ENCODE measurements at places on chromosomes 11 and 22. TPM values are rescaled to one million over a fixed set of nuclear protein-coding genes. Genes with fewer than 3 reads are reported as not detected.
A peak's percentile ranks its signal among the peaks of the same experiment; 100 is the strongest.

DNA sequence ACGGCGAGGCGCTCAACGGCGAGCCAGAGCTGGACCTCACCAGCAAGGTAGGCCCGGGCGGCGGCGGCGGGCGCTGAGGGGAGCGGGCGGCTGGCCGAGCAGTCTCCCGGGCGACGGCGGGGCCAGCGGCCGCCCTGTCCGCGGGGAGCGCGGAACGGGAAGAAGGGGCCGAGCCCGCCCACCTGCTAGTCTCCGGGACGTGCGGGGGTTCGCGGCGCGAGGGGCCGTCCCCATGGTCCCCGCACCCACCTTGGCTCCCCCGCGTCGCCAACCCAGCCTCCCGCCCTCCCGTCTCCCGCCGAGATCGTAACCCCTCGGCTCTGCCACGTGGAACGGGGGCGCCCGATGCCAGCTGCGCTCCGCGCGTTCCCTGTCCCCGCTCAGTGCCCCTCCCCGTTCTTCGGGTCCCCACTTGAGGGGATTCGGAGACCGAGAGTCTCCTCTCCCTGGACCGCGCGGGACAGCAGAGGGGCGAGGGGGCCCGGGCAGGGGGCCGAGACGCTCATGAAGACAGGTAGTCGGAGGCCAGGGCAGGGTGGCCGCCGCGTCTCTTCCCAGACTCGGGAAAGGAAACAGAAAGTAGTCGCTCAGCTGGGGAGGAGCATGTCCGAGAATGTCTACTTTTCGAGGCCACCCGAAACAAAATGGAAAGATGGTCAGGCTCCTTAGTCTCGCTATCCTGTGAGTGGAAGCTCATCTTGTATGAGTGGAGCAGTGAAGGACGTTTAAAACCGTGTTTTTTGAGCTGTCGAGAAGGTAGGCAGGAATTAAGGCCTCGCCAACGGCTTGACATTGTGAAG, 557 bp downstream of the GTPBP1 start:
- no peaks in the 10 kb centered on the region for H3K36me3 ChIP-seq
- H3K4me3 ChIP-seq: peak overlapping the region; percentile 99
- no peaks in the 10 kb centered on the region for H3K27me3 ChIP-seq
- H3K27ac ChIP-seq: peak overlapping the region; percentile 98
- peaks cover 11% of the 10 kb centered on the region for H3K4me1 ChIP-seq

GRCh38 chr11:44750551-44751465, 24.0 kb downstream of the TSPAN18 start:
- H3K4me3 ChIP-seq: no peak overlapping the region
- no peaks in the 10 kb centered on the region for H3K27me3 ChIP-seq
- no peak overlapping the region for H3K27ac ChIP-seq
- DNase-seq: no peak
- no peaks in the 10 kb centered on the region for H3K36me3 ChIP-seq
- no peaks in the 10 kb centered on the region for H3K4me1 ChIP-seq

DNA sequence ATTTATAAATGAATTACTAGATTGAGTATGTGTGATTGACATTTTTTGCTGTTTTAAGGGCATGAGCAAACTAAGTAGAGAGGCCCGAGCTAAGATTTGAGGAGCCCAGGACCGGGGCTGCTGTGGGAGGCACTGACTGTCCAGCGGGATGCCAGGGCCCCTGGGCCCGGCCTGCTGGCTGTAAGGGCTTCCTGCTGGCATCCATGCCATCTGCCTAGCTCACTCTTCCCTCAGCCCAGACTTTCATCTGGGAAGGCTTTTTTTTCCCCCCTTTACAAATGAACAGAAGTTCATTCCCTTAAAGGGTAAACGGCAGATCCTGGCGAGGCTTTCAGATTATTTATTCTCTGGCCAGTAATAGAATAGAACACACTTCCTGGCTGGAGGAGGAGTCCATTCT, 16.0 kb upstream of the TP53I11 start:
- no peaks in the 10 kb centered on the region for H3K36me3 ChIP-seq
- no peak overlapping the region for H3K4me3 ChIP-seq

- H3K36me3 ChIP-seq: no peaks in the 10 kb centered on the region
- no peaks in the 10 kb centered on the region for H3K4me1 ChIP-seq
- no peak overlapping the region for H3K27ac ChIP-seq
- H3K27me3 ChIP-seq: no peaks in the 10 kb centered on the region
Measured at GRCh38 chr22:20782596-20783299, 8.8 kb downstream of the SERPIND1 start.

GRCh38 chr11:81224396-81224795, 1509.3 kb downstream of the FAM181B start:
- no peak overlapping the region for H3K4me3 ChIP-seq
- DNase-seq: no peak
- no peaks in the 10 kb centered on the region for H3K27me3 ChIP-seq

Gene OR2D2
- total RNA-seq: 1.2 TPM

Gene MYBPC3
- 0.91 TPM for total RNA-seq

Gene LRRC74B
- not detected for total RNA-seq
